Non-pigmented ciliary epithelial cell (primary cell): ENCODE measurements at places on chromosomes 12 and 14.

DNA sequence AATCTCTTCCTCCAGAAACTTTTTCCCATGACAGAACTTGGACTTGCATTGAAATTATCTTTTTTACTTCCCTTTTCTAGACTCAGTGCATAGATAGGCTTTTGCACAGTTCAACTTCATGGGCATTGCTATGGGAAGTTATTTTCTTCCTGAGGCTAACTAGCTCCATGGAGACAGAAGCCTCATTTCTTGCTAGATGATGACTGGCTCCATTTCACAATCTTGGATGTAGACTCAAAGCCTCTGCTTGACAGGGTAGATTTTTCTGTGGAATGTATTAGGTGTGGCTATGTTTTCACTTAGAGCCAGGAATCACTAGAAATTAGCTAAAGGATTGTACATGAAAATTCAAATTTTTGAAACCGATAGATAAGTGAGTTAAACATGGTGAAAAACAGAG is 884.1 kb upstream of the MGAT4C start:
- no peak for DNase-seq

- peak; percentile 36 for DNase-seq
These were observed 368.6 kb upstream of the CCDC196 start for GRCh38 chr14:66117600-66117999.

DNA sequence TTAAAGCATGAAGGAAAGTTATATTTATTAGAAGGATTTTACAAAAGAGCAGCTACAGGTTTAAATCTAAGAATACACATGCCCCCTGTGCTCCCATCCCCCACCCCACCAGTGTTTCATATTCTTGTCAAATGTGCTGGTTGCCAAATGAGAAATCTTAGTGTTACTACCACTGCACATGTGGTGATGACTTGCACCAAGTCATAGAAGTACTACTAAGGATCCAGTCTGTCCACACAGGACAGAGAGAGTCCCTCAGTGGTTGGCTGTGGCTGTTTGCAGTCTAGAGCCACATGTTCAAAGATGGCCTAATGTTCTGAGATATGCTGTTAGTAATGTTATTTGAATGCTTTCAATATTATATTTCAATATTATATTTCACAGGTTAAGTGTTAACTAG is 268.8 kb downstream of the ADAMTS20 start:
- DNase-seq, result no peak

- DNase-seq, result no peak
These were observed 107.5 kb upstream of the PARP11 start for GRCh38 chr12:3980504-3981272.

DNA sequence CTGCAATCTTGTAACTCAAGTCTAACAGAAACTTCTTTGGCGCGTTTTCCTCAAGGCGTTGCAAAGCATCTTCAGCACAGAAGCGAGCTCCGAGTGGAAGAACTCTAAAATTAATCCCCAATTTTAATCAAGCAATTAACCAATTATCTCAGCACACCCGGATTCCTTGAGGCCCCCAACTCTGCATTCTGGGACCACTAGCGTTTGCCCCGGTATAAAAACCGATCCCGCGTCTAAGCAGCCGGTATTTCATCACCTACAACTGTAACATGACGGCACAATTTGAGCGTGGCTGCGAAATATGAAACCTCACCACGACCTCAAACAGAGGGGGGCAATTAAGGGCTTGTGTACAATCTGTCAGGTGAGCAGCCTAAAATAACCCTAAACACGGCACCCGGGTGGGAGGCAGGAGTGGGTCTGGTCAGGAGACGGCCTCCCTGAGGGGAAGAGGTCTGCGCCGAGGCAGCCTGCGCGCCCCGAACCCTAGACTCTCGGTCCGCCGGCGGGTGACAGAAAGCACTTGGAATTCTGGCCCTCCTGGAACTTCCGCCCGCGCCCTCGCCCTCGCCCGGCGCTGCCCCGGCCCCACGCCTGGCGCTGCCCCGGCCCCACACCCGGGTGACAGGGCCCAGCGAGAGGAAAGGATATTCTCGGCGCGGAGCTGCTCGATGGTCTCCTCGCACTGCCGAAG is 594 bp downstream of the ZCCHC8 start:
- no peak for DNase-seq

DNA sequence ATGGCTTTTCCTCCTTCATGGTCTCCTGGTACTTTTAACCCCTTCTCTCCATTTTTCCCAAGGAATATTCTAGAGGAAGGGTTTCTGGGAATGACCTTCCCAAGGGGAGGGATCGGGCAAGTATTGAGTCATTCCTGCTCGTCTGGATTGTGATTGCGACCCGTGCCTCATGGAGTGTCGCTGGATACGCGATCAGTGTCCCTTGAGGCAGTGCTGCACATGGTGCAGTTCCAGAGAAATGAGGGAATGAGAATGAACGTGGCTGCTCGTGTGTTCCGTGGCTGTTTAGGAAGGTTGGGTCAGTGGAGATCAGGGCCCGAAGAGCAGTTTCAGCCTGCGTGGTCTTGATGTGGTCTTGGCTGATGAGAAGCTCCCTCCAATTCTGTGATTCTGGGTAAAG is 234.4 kb downstream of the CACNA1C start:
- no peak for DNase-seq

- DNase-seq, result no peak
These were observed 674.1 kb upstream of the ATXN7L3B start for GRCh38 chr12:73863546-73863945.

DNA sequence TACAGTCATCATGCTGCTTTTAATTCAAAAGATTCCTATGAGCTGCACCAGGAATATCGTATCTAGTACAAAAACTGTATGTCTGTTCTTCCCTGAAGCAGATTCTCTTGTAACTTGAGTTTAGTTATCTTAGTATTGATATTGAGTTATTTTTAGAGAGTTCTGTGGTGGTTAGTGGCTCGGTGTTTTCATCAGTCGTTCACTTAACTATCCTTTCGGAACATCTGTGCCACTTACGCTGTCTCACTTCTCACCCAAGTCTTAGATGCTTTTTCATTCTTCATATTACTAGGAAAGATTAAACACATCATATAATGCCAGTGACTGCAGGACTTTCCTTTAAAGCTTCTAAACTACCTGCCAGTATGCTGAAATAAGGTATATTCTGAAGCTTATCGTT is 251.0 kb downstream of the FBXL14 start:
- DNase-seq, result no peak

DNA sequence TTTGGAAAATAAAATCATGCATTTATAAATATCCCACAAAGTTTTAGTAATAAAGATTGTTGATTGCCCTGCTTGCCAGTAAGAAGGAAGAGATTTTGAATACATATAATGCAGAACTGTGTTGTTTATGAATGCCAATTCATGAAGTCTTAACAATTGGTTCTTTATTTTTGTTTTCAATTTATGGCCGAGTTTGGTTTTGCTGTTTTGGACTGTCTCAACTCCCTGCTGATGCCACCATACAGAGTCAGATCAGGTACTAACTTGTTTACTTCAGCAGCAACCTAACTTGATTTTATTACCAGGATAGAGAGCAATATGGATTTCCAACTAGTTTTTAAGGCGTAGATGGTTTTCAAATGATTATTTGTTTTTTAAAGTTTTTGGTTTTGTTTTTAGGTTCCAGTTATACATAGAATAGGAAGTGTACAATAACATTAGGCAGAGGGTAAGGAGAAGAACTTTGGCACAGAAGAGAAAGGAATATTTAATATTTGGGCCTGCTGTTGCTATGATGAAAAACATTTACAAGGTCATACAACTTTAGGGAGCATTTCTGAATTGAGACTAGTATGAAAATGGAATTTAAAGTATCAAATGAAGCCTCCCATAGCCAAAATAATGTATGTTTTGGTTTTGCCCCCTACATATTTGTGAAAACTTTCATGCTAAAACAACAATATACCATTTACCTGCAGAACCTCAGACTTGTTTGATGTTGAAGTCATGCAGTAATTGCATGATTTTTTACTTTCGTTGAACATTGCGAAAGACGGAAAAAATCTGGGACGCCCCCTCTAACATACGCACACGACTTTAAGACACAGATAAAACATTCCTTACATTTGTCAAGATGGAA is 904 bp upstream of the FAM177A1 start:
- DNase-seq, result no peak

DNA sequence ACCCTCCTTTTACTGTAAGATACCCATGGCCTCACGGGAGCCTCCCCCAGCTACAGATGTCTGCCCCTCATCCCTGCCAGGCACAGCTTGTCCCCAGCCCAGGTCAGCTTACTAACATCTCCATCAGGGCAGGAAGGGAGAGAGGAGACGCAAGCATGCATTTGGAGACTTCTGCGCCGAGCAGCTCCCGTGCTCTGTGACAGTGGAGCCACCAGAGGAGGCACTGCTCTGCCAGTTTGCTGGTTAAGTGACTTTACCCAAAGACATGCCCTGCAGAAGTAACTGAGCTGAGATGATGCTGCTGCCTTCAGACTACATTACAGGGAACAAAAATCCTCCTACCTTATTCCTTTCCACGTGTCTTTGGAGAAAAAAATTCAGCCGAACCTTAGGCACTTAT is 133.4 kb downstream of the ESRRB start:
- no peak for DNase-seq

GRCh38 chr14:100092832-100093231 is 27.6 kb downstream of the EVL start:
- no peak for DNase-seq

DNA sequence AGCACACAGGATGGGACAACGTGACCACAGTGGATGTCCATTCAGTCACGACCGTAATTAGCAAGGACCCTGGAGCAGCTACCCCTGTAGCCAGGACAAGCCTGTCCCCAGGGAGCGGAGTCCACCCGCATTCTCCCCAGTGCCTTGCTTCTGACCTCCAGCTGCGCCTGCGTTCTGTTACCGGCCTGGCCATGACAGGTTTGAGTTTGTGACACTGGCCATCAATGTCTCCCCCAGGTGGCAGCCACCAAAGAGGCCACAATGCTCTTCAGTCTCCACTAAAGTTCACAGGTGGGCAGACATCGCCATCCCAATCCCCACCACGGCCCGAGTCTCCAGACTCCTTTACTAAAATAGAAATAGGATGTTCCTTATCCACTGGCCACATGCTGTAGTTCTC is 96.7 kb downstream of the TMEM132D start:
- no peak for DNase-seq

GRCh38 chr12:89544022-89544421 is 18.2 kb upstream of the POC1B start:
- no peak for DNase-seq

- DNase-seq, result no peak
These were observed 172.3 kb upstream of the ATXN7L3B start for GRCh38 chr12:74365178-74365964.

DNA sequence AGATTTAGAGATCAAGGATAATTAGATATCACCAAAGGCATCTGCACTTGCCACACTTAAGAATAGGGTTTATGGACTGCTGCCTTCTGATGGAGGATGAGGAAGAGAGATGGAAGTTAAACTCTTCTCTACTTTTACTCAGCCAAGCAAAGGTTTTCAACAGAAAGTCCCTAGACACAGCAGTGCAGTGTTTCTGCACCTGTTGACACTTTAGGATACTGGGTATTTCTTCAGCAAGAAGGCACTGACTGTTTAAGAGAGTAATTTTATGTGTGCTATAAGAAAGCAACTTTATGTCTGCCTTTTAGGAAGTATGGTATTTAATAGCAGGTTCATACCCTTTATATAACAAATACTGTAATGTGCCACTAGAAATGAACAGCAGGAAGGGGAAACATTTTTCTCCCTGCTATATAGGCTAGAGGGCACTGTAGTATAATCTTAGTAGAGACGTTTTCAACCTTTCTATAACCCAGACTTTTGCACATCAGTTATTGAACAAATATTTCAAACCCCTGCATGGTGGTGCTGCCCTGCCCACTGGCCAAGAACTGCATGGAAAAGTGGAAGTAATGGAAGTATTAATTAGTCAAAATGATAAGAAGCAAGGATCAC is 225.0 kb upstream of the GRIP1 start:
- DNase-seq, result no peak

GRCh38 chr14:102870994-102871831 is 51.2 kb upstream of the AMN start:
- DNase-seq, result no peak

- no peak for DNase-seq
These were observed 78.1 kb upstream of the NOS1 start for GRCh38 chr12:117439531-117440001.

- peak; percentile 17 for DNase-seq
These were observed 26.6 kb downstream of the NUP37 start for GRCh38 chr12:102093319-102093718.

DNA sequence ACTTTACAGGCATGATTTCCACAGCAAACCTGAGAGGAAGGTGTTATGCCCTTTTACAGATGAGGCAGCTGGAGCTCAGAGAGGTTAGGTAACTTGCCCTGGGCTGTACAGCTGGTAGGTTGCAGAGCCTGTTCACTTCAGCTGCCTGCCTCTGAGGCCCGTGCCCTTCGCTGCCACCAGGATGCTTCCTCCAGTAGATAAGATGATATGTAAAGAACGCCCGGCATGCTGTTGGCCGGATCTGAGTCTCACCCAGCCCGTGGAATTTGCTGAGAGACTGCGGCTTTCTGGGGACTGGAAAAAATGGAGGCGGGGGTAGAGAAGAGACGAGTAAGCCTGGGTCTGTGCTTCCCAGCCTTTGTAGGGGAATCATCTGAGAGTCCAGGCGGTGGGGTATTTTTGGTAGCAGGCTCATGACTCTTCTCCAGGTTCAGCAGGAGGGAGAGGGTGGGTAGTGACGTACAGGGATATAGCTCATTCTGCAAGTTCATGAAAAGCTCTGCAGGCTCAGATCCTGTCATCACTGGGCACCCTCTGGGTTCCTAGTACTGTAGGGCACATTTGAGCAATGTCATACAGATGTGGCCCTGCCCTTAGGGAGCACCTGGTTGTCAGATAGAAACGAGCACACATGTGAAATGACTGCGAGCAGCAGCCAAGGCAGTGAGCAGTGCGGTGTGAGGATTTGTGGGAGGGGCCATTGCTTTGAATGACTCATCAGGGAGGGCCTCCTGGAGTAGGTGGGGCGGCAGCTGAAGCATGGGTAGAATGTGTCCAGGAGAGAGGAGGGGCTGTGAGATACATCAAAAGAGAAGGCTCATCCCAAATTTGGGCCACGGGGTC is 159.4 kb downstream of the TSPAN9 start:
- peak; percentile 31 for DNase-seq
